Stimulated activated CD4-positive, alpha-beta T cell treated with anti-CD3 and anti-CD28 coated beads, Interleukin-1b, Interleukin-23, amount 100 ng/mL, for 1 hour (primary cell): ENCODE measurements at places on chromosomes 4 and X.

DNA sequence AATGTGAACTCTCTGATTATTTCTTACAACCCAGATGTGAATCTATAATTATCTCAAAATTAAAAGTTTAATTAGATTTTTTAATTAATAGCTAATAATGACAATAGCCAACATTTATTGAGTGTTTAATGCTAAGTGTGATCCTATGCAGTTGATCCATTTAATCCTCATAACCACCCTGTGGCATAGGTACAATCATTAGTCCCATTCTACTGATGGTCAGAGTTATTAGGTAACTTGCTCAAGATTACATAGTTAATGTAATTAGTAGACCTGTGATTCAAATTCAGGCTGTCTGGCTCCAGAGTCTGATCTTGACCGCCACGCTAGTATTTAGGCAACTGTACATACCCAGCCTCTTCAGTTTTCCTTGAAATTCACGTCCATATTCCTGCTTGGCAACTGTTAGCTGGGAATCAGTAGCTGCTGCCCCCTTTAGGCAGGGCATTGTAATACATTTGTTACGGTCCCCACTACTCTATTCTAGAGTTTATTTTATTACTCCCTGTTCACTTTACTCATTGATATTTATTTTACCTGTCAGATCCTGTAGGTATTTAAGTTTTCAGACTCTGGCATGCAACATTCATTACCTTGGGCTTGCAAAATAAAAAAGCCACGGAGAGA lies 20.6 kb upstream of the TEC start:
- no peak for DNase-seq

DNA sequence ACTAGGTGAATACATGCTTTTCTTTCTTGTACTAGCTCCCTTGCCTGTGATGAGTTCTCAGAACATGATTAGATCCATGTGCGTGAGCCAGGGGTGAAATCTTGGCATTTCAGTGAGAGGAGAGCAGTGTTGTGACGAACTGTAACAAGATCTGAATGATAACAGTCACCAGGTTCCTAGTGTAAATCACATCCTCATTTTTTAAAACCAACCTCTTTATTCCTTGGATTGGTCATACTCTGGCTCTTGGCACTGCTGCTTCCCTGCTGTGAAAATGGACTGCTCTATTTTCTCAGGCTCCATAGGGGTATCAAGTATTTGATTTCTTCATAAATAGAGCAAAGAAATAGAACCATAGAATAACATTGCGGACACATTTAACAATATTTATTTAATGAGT lies 206.3 kb downstream of the SLC4A4 start:
- no peak for DNase-seq

- DNase-seq, result no peak
Measured at GRCh38 chr4:121073004-121073435, 685 bp upstream of the NDNF start.

DNA sequence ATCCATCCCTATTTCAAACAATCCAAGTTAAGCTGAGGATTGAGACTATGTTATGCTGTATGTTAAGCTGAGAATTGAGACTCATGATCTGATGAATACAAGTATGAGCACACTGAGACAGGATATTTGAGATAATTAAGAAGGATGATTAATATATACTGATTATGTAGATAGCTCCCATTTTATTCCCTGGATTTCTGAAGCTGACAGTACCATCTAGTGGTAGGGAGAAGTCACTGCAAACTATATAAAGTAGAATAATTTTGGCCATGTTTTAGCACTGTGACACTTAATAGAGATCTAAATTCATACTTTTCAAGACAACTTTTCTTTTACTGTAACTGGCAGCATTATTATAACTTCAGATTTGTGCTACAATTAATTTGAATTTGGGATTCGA lies 63.8 kb upstream of the HPRT1 start:
- DNase-seq, result no peak

GRCh38 chr4:57580710-57581599 lies 470.8 kb upstream of the IGFBP7 start:
- DNase-seq, result no peak

DNA sequence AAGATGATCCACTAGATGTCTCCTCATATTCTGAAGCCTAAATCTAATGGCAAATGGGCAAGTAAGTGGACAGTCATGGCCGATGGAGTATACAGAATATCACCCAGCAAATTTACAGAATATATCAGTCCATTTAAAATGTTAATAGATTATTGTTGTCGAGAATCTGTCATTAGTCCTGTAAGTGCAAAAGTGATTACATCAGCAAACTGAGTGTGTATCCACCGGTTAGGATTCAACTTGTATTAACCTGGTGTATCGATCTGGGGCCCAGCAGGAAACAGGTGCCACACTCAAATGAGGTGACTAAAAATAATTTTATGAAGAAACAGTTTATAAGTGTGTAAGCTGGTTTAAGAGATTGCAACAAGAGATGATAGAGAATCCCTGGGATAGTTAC lies 367.9 kb upstream of the FAM47C start:
- no peak for DNase-seq

DNA sequence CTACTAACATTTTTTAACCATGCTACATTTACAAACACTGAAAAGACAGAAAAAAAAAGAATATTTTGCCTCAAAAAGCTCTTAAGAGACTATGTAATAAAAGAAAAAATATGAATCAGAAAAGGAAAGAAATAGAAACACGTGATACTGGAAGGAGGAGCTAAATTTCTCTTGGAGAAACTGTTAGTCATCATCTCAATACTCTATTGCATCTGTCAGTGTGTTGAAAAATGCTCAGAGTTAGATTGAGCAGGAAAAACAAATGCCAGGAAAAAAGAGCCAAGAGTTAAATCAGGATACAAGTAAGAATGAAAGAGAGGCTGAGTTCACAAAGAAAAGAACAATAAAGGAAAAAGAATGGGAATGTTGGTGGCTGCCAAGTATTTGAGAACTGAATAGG lies 2.6 kb downstream of the RAB28 start:
- DNase-seq, result no peak

GRCh38 chr4:186931519-186931918 lies 207.9 kb upstream of the FAT1 start:
- DNase-seq, result no peak

DNA sequence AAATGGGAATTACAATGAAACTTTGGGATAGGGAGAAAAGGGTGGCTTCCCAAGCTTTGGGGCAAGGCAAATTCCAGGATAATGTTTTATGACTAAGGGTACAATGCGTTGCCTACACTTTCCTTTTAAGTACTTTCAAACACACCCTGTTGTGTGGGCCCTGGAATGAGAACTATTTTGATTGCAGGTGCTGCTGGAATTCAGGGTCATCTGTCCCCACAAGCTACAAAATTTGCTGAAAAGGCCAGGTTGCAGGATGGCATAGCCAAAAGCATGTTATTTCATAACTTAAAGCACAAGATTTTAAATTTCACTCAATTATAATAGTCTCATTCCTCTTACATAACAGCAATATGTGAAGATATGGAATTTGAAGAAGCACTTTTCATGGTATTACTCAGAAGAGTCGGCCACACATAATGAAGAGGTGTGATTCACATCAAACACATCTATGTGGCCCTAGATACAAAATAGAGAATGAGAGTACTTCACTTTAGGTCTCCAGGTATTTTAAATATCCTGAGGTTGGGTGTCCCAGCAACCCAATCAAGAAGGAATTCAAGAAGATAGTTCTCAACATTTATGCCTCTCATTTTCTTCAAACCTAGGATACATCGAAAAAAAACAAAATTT lies 89.3 kb downstream of the APBB2 start:
- no peak for DNase-seq

DNA sequence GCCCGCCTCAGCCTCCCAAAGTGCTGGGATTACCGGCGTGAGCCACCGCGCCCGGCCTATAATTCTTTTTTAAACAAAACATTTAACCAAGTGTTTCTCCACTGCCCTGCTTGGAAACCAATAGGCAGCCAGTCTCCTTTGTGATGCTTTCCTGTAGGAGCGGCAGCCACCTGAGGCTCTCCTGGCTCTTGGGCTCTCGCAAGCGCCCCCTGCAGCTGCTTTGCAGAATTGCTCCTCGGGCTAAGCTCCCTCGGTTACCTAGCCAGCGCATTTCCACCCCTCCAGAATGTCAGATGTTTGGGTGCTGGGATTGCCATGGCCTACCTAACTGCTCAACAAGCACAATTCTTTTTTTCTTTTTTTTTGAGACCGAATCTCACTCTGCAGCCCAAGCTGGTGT lies 7.7 kb downstream of the S100P start:
- DNase-seq, result no peak
